Peyer's patch (tissue), 4 donors: ENCODE measurements at places on chromosomes 5 and 9.

GRCh38 chr9:115880221-115880885 is 273.2 kb upstream of the PAPPA start:
- H3K27ac ChIP-seq: no peak overlapping the region
- no peaks in the 10 kb centered on the region for H3K27me3 ChIP-seq
- DNase-seq: no peak
- no peaks in the 10 kb centered on the region for H3K4me1 ChIP-seq

DNA sequence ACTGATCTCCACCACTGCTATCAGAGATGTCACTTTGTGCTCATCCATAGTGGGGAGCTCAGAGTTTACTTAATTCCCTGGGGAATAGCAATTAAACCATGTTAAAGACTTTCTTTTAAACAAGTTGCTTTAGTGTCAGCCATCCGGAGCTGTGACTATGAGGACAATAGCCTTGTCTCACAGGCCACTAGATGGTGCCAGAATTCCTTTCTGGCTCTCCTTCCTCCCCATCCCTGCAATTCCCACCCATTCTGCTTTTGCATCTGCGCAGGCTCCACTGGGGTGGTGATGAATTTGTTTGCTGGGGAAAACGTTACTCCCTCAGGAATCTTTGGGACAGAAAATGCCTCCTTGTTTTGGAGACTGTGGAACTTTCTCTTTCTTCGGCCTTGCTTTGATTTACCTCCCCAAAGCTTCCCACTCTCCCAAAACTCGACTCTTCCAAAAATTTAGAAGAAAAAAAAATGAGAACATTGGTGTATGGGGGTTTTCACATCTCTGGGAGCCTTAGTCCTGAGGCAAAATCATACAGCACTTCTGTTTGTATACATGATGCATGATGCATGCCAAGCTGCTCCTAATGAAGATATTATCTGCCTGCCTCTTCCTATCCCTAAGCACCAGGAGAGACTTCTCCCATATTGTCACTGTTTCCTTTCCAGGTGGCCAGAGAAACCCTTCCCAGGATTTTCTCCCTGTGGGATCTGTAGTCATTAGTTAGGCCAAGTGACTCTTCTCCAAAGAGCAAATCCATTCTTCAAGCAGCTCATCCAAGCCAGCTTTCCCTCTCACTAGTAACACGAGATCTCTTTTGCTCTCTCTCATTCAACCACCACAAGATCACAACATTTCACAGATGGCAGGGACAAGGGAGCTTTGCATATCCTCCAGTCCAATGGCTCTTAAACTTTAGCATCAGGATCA is 466.1 kb downstream of the TLR4 start:
- H3K27me3 ChIP-seq: no peaks in the 10 kb centered on the region
- no peak overlapping the region for H3K27ac ChIP-seq
- no peak for DNase-seq
- H3K4me1 ChIP-seq: no peaks in the 10 kb centered on the region

GRCh38 chr5:122089096-122090013 is 11.3 kb upstream of the LOX start:
- no peaks in the 10 kb centered on the region for H3K4me1 ChIP-seq
- no peak overlapping the region for H3K4me3 ChIP-seq
- no peak overlapping the region for H3K27ac ChIP-seq
- DNase-seq: no peak

- H3K27ac ChIP-seq: no peak overlapping the region
- no peaks in the 10 kb centered on the region for H3K27me3 ChIP-seq
- H3K36me3 ChIP-seq: no peaks in the 10 kb centered on the region
Measured at GRCh38 chr5:132022737-132023136, 11.3 kb upstream of the ACSL6 start.

DNA sequence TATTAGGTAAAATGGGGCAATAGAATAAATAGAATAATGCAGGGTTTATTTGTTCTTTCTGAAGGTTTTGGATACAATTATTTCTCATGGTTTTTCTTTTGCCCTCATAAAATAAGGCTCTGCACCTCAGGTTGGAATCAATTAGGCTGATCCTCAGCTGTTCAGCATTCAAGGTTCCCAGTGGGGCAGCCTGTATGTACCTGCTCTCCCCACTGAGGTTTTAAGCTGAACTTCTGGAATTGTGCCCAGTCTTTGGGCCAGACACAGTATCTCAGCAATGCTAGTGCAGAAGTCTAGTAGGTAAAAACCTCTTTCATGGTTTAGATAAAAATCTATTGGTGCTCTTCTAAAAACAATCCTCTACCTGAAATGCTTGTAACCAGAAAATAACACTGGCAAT is 98.0 kb downstream of the EDIL3 start:
- H3K27ac ChIP-seq: no peak overlapping the region
- DNase-seq: no peak
- H3K27me3 ChIP-seq: no peaks in the 10 kb centered on the region
- H3K4me1 ChIP-seq: no peaks in the 10 kb centered on the region

- DNase-seq: no peak
- H3K27me3 ChIP-seq: no peaks in the 10 kb centered on the region
- no peaks in the 10 kb centered on the region for H3K36me3 ChIP-seq
- no peak overlapping the region for H3K4me3 ChIP-seq
- no peaks in the 10 kb centered on the region for H3K4me1 ChIP-seq
Measured at GRCh38 chr5:176560364-176560763, 11.2 kb downstream of the CDHR2 start.

- no peak for DNase-seq
- no peak overlapping the region for H3K4me3 ChIP-seq
- no peaks in the 10 kb centered on the region for H3K36me3 ChIP-seq
- no peaks in the 10 kb centered on the region for H3K4me1 ChIP-seq
- H3K27me3 ChIP-seq: no peaks in the 10 kb centered on the region
- H3K27ac ChIP-seq: no peak overlapping the region
Measured at GRCh38 chr9:38681747-38682227, 38.1 kb downstream of the FAM240B start.

GRCh38 chr5:157286761-157287211 is 20.9 kb downstream of the CYFIP2 start:
- peaks cover 1% of the 10 kb centered on the region for H3K4me1 ChIP-seq
- no peaks in the 10 kb centered on the region for H3K36me3 ChIP-seq
- no peak for DNase-seq
- no peaks in the 10 kb centered on the region for H3K27me3 ChIP-seq
- no peak overlapping the region for H3K4me3 ChIP-seq

DNA sequence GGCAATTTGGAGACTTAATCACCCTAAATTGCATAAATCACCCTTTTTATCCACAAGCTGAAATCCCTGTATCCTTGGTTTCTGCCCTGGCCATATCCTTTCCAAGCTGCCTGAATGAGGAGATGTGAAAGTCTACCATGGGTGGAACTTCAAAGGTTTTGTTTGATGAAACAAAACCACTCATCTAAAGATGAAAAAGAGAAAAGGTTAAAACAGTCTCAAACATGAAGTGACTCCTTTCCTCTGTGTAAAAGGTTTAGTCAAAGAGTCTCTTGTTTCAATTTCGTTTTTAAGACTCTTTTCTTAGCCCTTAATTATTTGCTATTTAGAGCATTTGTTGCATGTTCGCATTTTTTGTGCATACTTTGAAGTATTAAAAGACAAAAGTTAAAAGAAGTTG is 11.2 kb downstream of the SLC45A2 start:
- no peak overlapping the region for H3K4me3 ChIP-seq
- H3K4me1 ChIP-seq: no peaks in the 10 kb centered on the region
- no peaks in the 10 kb centered on the region for H3K36me3 ChIP-seq
- H3K27me3 ChIP-seq: no peaks in the 10 kb centered on the region

DNA sequence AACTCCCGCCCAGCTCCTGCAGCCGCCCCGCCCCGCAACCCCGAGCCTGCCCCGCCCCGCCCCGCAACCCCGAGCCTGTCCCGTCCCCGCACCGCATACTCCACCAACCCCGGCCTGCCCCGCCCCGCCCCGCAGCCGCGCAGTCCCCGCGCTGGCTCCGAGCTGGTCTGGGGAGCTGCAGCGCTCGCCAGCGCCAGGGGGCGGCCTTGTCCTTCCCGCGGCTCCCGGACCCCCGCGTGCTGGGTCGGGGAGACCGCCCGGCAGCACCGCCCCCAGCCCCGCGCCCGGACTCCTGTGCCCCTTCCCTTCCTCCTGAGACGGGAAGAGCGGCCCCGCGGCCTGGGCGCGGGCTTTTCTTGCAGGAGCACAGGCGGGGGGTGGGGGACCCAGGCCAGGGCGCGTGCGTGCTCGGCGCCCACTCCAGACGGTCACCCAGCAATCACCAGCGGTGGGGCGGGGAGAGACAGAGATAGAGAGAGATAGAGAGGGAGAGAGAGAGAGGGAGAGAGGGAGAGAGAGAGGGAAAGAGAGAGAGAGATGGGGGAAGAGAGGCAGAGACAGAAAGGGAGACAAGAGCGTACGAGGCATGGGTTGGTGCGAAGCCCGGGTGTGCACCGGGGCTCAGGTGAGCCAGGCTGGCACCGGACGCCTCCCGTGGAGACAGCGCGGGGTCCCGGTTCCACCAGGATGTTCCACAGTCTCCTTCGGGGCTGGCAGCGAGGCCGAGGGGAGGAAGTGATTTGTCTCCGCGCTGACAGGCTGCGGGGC is 14.7 kb upstream of the TMEM250 start:
- H3K27me3 ChIP-seq: peaks cover 21% of the 10 kb centered on the region
- no peaks in the 10 kb centered on the region for H3K4me1 ChIP-seq
- no peak overlapping the region for H3K27ac ChIP-seq
- H3K4me3 ChIP-seq: no peak overlapping the region
- no peak for DNase-seq

DNA sequence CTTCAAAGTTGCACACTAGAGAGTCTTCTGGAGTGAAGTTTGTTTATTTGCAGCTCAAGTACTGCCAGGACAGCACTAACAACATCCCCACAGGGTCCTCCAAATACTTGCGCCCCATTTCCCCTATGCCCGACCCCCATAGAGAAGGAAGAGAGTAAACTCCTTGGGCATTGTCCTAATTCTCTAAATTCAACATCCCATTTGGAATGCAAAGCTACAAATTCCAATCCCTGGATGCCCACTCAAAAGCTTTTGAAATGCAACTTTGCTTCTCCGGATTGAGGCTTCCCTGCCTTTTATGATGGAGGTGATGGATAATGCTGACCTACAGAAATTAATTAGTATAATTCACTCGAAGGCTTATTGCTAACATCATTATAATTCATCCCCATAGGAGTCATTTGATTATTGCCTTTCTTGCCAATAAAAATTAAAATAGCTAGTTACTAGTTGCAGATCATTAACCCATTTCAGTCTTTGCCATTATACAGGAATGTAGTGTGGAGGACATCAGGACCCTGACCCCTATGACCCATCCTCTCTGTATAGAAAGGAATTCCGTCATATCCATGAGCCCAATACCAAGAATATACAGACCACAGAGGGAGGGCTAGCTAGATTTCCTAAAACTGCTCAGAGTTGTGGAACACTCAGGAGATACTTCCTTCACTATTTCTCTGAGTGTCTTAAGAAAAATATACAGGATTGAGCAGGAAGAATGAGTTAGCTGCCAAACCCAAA is 277.6 kb downstream of the ZNF608 start:
- no peak for DNase-seq
- no peak overlapping the region for H3K4me3 ChIP-seq
- no peaks in the 10 kb centered on the region for H3K36me3 ChIP-seq
- no peak overlapping the region for H3K27ac ChIP-seq

DNA sequence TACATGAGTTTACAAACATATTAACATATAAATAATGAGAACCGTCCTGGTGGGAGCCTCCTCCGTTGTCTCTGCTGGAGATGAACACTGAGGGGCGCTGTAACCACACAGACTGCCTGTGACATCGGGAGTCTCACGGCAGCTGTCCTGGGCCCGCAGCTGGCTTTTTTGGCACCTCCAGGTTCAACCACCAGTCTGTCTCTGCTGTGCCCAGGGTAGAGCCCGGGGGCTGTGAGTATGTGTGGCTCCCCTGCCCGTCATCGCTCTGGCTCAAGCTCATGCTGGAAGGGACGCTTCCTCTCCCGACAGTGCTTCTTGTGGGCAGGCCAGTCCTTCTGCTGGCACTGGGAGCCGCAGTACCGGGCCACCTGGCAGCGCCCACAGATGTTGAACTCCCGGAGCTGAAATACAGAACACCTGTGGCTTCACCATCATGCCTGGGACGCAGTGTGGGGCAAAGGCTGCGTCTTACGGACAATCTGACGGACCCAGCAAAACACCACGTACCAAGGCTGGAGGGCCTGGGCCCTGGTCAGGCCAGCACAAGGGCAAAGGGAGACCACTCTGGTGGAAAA is 3.6 kb upstream of the DPH7 start:
- H3K27me3 ChIP-seq: no peaks in the 10 kb centered on the region
- H3K4me3 ChIP-seq: no peak overlapping the region
- H3K36me3 ChIP-seq: no peaks in the 10 kb centered on the region
- peaks cover 7% of the 10 kb centered on the region for H3K4me1 ChIP-seq
- DNase-seq: no peak

DNA sequence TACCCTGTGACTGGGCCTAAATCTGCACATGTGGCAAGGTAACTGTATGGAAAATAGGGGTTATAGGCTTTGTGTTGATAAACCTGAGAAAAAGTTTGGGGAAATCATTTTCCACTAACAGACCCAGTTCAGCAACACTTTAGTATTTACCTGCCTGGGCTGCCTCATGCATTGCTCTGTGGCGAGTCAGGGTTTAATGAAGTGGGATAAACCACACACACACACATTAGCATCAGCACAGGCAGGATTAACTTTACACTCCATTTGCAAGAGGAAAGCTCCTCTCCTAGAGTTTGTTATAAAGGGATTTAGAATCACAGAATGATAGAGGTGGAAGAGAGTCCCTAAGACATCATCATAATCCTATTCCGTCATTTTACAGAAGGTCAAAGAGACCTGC is 20.0 kb upstream of the ZCCHC7 start:
- H3K4me1 ChIP-seq: no peaks in the 10 kb centered on the region
- H3K4me3 ChIP-seq: no peak overlapping the region
- H3K36me3 ChIP-seq: no peaks in the 10 kb centered on the region
- H3K27ac ChIP-seq: no peak overlapping the region

DNA sequence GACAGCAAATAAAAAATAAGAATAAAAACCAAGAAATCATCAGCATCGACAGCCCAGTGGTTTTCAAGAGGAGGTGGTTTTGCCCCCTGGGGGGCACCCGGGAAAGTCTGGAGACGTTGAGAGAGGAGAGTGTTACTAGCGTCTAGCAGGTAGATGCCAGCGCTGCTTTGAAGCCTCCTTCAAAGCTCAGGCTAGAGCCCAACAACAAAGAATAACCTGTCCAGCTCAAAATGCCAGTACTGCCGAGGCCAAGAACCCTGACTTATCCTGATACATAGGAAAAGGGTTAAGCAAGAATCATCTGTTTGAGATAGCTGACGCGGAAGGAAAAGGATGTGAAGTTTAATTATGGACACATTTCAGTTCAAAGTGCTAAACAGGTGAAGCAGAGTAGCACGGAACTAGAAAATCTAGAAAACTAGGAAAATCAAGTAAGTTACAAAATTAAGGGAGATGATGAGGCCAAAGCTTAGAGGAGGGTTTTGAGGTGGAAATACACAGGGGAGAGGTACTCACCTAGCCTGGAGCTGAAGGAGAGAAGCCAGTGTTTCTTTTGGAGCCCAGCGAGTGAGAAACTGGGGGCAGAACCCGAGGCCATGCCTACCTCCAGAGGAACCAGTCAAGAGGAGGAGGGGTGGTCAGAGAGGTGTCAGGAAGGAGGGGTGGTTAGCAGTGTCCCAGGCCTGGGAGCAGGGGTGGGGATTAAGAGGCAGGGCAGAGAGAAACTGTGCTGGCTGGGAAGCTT is 121.0 kb upstream of the RETREG1 start:
- peak; percentile 67 for DNase-seq
- no peaks in the 10 kb centered on the region for H3K27me3 ChIP-seq
- H3K27ac ChIP-seq: no peak overlapping the region
- no peak overlapping the region for H3K4me3 ChIP-seq

- H3K4me1 ChIP-seq: no peaks in the 10 kb centered on the region
- no peaks in the 10 kb centered on the region for H3K36me3 ChIP-seq
- H3K4me3 ChIP-seq: no peak overlapping the region
- DNase-seq: no peak
Measured at GRCh38 chr5:87560528-87560927, 147.8 kb upstream of the CCNH start.

GRCh38 chr9:93324191-93324834 is 127.2 kb upstream of the FAM120A start:
- no peaks in the 10 kb centered on the region for H3K27me3 ChIP-seq
- H3K4me3 ChIP-seq: no peak overlapping the region
- no peak for DNase-seq
- H3K4me1 ChIP-seq: no peaks in the 10 kb centered on the region
